ENCODE measurements at places on chromosomes 5 and 9.

DNA sequence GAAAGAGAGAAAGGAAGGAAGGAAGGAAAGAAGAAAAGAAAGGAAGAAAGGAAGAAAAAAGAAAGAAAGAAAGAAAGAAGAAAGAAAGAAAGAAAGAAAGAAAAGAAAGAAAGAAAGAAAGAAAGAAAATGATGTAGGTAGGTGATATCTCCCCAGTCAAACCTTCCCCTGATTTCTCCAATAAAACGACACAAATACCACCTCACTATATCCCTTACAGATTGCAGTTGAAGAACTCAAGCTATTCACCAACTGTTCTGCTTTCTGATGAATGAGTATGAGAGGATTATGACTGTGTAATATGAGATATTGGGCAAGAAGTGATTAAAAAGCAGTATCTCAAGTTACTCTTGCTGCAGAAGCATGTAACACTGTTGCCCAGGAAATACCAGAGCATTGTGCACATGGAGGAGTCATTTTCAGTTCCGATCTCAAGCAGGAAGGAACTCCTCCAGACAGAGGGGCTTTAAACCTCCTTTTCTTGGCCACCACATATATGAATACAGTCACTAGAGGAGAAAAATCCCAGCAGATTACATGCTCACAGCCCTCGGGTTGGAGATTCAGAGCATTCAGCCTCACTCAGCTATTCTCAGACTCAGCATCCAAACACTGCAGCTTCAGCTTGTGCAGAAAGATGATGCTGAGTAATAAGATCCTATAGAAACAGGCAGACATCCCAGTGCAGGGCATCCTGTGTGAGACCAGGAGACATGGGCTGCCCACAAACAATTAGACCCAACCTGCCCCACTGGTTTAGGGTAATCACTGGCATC lies 61.4 kb downstream of the UGCG start:
- DNase-seq, result no peak

- DNase-seq, result no peak
These were observed 100.7 kb upstream of the MVB12B start for GRCh38 chr9:126225611-126226609.

- no peak for DNase-seq
These were observed 130.2 kb downstream of the DROSHA start for GRCh38 chr5:31401691-31402090.

- no peak for DNase-seq
These were observed 632 bp downstream of the UBAP1 start for GRCh38 chr9:34179213-34180136.

All from stimulated activated naive CD8-positive, alpha-beta T cell treated with anti-CD3 and anti-CD28 coated beads, Interleukin-15, amount 100 ng/mL, for 72 hours (primary cell).